DMS79 (cell line): ENCODE measurements at places on chromosomes 13 and 19.

DNA sequence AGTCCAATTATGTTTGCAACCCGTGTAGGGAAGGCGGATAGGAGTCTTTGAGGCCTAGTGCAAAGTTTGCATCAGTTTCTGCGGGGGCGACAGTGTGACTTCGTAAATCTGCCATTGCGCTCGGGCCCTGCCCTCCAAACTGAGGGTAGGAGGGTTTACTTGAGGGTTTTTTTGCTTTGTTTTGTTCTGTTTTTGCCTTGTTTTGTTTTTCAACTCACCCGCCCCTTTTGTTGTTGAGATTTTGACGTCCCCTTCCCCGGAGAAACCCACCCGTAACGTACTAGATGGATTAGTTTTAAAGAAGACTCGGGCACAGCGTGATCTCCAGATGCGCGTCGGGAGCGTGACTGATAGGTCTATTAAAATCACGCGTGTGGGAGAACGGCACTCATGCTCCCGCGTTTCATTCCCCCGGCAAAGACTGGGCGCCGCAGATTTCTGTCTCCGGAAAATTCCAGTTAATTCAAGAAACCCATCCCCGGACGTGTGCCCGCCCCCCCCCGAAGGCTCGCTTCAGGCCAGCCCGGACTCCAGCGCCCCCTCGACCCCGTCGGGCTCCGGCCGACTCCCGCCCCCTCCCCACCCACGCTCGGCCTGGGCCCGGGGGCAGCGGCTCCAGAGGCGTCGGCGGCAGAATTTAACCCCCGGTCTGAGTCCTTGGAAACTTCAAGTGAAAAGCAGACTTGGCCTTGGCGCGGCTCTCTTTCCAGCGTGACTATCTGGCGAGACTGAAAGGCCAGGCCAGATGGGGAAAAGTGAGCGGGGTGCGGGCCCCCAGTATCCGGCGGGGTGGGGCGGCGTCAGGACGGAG is 5.0 kb downstream of the SOX1 start:
- DNase-seq: peak; percentile 78

- no peak for DNase-seq
Measured at GRCh38 chr13:112114391-112114790, 47.4 kb downstream of the SOX1 start.

- DNase-seq: no peak
Measured at GRCh38 chr19:42497492-42498168, 30.7 kb downstream of the CEACAM1 start.

DNA sequence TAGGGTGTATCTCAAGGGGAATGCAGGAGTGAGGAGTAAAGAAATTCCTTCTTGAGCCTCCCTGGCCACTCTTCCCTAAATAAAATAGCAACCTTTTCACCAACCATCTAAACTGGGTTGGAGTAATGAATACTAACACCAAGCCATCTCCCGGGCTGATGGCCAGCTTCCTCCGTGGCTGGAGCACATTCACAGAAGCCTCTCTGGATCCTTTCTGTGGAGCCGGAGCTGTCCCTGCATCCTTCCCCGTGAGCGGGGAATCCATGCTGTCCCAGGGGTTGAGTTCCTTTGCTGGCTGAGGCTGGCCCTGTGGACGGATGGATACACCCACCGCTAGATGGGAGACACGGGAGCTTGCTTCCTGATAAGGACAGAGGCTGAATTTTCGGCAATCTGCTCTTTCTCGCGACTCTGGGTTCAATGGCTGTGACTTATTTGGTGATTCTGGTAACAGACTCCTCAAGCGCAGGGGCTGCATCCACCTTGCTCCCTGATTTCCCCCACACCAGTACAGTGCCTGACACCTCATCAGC is 370.3 kb downstream of the ZNF536 start:
- DNase-seq: no peak
